ENCODE measurements at places on chromosomes 12 and 14.
A peak's percentile ranks its signal among the peaks of the same experiment; 100 is the strongest.

DNA sequence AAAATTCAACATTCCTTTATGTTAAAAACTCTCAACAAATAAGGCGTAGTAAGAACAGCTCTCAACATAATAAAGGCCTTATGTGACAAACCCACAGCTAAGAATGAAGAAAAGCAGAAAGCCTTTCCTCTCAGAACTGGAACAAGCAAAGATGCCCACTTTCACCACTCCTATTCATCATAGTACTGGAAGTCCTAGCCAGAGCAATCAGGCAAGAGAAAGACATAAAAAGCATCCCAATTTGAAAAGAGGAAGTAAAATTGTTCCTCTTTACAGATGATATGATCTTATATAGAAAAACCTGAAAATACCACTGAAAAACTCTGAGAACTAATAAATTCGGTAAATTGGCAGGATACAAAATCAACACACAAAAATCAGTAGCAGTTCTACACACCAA lies 52.1 kb downstream of the STON2 start:
- DNase-seq, result peak; percentile 26

- no peak for DNase-seq
Measured at GRCh38 chr12:27618836-27619235, 77.4 kb upstream of the REP15 start.

DNA sequence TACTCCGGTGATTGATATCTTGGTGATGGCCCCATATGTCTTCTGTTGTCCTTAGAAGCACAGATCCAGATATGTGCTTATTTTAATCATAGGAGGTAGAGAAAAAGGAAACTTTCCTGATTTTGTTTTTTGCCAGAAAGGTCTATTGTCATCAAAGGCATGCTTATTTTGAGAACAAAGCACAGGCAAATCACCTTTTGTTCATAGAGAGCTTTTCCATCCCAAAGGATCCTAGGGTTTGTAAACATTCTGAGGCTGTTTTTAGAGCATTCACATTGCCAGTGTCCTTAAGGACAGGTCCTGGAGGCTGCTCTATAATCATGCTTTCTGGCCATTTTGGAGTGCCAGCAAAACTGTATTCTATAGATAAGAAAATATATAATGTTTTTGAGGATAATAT lies 148.5 kb upstream of the SEL1L start:
- DNase-seq, result no peak

DNA sequence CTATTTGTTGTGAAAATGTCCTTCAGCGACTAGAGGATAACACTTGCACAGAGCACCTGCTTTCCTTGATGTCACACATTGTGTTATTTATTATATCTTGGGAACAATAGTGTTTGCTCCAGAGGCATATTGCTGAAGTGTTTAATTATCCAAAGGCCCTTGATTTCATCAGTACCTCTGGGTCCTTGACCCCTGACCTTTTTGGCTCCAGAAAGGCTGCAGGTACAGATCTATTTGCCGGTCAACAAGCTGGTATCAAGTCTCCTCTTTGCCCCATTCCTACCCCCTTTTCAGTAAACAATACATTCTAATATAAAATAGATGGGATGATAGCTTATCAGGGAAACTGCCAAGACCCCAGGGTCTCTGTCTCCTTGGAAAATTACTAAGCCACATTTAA lies 206.8 kb downstream of the DACT1 start:
- no peak for DNase-seq

DNA sequence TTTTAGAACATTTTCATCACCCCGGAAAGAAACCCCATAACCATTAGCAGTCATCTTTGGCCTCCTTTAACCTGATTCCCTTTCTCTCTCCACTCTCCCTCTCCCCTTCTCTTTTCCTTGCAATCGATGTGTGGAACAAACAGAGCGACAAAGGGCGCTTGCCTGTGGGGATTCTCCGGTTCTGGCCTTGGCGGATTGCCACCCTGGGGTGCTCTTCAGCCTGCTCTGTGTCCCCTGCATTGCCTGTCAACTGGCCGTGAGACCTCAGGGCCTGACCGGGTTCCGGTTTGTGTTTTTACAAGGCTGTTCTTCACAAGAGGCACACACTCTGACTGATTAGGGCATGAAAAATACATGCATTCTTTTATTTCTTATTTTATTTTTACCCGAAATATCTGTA lies 27.8 kb downstream of the LRTM2 start:
- no peak for DNase-seq

GRCh38 chr12:93079271-93079670 lies 150.2 kb upstream of the EEA1 start:
- DNase-seq, result no peak

- no peak for DNase-seq
Measured at GRCh38 chr14:73909681-73910080, 23.0 kb downstream of the ZNF410 start.

GRCh38 chr12:94190623-94191022 lies 42.2 kb downstream of the PLXNC1 start:
- no peak for DNase-seq

GRCh38 chr12:3097186-3097804 lies 20.1 kb downstream of the TSPAN9 start:
- DNase-seq, result no peak

DNA sequence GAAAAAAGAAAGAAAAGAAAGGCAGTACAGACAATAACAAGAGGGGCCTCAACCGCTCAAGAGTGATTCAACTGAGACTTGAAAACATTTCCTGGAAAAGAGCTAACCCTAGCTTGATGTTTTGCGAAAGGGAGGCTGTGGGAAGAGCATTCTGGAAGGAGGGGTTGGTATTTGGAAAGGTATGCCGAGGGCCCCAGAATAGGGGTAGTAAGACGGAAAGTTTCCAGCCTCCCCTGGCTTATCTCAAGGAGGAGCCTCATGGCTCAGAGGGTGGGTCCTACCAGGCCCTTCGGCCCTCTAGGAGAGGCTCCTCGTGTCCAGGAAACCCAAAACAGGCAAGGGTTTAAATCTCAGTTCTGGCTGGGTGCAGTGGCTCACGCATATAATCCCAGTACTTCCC lies 8.4 kb downstream of the RNU4-2 start:
- DNase-seq, result no peak

- peak; percentile 45 for DNase-seq
Measured at GRCh38 chr12:112029301-112029700, 16.1 kb downstream of the ERP29 start.

DNA sequence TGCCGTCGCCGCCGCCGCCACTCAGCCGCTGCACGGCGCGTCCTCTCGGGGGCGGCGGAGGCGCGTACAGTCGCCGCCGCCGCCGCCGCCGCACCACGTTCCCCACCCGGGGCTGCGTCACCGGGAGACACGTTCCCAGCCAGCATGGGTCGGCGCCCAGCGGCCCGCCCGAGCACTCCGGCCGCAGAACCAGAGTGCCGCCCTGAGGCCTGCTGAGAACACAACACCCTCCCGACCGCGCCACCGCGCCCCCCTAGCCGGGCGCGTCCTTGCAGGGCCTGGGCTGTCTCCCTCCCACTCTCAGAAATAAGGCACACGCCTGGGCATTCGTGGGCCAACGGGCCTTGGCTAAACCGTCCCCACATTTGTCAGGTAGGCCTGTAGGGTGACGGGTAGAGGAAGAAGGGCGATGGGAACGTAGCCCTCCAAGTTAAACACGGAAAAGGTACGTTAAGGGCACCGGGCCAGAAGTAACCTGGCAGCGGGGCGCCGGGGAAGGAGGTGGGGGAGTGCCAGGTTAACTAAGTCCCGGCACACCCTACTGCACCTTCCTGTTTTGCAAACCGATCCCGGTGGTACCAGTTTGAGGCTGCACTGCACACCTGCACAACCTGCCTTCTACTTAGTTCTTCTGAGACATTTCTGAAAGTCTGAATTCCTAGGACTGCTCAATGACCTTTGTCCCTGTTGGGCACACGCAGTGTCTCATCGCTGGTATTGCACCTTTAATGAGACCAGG lies at the start of gene MAP4K5:
Gene MAP4K5 (minus strand): TSS at position 68 of the 739 bp plus-strand sequence. CDS start 520 bp downstream, outside the sequence.
- DNase-seq, result peak; percentile 94

- no peak for DNase-seq
Measured at GRCh38 chr14:64061706-64062105, 208.9 kb downstream of the SYNE2 start.

DNA sequence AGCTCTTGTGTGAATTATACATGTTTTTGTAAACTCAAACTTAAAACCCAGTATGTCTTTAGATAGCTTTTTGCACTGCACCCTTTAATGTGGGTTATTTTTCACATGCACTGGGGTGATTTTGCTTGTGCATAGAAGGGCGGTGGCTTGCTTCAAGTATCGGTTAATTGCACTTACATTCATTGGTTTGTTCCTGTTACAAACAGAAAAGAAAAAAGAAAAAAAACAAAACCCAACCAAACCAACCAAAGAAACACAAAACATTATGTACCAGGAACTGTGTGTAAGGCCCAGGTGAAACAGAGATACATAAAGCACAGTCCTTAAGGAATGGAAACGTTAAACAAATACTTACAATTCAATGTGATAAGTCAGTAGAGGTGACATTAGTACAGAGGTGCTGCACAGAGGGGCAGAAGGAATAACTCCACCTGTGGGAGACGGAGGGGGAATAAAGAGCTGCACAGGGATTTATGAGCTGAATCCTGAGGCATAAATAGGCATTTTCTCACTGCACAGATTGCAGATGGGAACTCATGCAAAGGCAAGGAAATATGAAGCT lies 151.4 kb downstream of the KTN1 start:
- no peak for DNase-seq

DNA sequence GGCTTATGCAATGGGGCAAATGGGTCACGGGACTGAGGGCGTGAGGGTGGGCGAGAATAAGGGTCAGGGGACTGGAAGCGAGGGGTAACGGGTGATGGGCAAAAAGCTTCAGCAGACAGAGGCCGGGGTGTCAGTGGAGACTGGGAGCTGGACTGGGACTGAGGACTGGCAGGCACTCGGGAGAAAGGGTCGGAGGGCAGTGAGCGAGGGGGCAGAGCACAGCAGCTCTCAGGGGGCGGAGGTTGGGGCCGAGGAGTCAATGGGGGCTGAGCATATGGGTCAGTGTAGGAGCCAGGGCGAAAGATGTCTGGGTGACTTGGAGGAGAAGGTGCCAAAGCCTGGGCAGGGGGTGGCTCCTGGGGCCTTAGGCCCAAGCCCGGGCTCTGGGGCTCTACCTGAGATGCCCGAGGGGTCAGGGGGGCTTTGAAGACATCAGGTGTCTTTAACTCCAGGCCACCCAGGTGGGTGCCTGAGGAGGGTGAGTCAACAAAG lies 20.2 kb downstream of the KMT2D start:
- no peak for DNase-seq

DNA sequence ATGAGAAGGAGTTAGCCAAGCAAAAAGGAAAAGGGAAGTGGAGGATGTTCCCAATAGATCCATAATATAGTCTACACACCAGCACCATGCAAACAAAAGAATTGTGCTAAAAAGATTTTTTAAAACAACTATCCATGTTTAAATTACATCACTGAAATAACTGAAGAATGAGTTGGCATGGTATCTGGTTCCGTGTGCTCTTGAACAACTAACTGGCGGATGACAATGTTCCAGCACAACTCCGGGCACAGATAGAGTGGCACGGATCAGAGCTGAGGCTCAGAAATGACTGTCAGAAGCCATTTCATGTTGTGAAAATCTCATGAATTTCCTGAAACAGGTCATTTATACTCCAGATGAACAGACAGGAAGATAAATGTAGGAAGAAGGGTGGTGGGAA lies 153.1 kb downstream of the HMGA2 start:
- DNase-seq, result no peak

- DNase-seq, result peak; percentile 77
Measured at GRCh38 chr14:39232554-39233415, 930 bp upstream of the MIA2 start.

DNA sequence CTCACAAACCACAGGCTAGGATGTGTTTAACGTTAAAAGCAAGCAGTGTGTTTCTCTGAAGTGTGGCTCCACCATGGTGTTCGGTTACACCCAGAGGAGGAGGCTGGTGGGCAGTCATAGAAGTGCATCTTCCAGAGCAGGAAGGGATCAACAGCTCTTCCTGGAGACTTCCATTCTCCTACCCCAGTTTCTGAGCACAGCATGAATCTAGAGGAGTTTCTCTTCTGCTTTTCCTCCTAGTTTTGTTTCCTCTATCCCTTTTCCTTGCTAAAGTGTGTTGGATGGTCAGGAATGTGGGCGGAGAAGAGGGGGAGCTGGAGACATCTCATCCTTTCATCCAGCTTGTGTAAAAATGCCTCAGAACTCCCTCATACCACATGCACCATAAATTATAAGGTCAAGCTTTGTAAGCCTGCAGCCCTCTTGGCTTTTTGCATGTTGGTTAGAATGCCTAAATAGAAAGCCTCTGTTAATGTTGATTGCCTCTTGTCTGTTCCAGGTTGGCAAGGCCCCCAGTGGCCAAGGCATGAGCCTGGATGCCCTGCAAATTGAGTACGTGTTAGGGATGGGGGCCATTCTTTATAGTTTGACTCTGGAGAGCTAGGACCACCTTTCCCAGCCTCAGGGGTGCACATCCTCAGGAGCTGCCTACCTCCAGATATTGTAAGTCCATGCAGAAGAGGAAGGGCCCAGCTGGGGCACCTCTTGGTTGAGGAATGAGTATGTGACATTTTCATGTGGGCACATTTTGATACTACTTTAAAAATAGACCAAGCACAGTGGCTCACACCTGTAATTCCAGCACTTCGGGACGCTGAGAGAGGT lies 4.0 kb upstream of the CKAP4 start:
- peak; percentile 43 for DNase-seq

DNA sequence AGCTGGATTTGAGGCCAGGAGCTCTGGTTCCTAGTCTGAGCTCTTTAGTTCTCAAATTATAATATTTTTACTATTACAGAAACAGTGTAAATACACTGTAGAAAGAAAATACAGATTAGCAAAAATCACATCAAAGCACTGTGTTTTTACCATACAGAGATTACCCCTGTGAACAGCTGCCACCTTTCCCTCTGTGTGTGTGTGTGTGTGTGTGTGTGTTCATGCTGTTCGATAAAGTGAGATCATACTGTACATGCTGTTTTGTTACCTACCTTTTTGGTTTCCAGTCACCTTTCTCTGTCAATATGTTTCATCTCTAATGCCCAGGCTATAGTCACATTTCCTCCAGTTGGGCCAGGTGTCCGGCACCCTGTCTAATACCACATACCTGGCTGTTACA lies 26.9 kb downstream of the MVK start:
- no peak for DNase-seq

DNA sequence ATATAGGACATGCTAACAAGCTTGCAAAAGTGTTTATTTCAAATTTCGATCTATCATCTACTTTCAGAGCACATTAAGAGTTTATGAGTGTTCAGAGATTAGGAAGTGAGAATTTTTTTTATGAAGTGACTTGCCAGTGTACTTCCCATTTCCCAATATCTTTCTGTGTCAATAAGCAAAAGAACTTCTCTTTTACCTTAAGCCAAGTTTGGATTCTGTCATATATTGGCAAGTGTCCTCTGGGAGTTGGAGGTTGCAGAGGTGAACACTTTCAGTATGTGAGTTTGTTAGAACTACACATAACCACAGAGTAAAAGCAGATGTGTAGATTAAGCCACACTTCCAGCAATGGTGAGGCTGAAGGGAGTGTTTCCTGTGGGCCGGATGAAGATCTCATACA lies 16.6 kb upstream of the KLRF1 start:
- DNase-seq, result peak; percentile 81

- no peak for DNase-seq
Measured at GRCh38 chr12:49345825-49346658, 646 bp upstream of the DNAJC22 start.

- no peak for DNase-seq
Measured at GRCh38 chr12:104154806-104155205, 16.8 kb upstream of the NFYB start.

- no peak for DNase-seq
Measured at GRCh38 chr14:75655235-75655634, 5.4 kb downstream of the ERG28 start.
